ENCODE measurements at places on chromosomes 6 and 20.
A peak's percentile ranks its signal among the peaks of the same experiment; 100 is the strongest.

- DNase-seq, result no peak
Observed at GRCh38 chr6:36399970-36400369, 12.5 kb upstream of the ETV7 start.

GRCh38 chr6:68634726-68635411 lies at the start of gene ADGRB3:
Gene ADGRB3, plus strand, starts transcription at chr6:68635282. Its CDS starts 3,394 bp downstream, at chr6:68638676.
- DNase-seq, result peak; percentile 47

DNA sequence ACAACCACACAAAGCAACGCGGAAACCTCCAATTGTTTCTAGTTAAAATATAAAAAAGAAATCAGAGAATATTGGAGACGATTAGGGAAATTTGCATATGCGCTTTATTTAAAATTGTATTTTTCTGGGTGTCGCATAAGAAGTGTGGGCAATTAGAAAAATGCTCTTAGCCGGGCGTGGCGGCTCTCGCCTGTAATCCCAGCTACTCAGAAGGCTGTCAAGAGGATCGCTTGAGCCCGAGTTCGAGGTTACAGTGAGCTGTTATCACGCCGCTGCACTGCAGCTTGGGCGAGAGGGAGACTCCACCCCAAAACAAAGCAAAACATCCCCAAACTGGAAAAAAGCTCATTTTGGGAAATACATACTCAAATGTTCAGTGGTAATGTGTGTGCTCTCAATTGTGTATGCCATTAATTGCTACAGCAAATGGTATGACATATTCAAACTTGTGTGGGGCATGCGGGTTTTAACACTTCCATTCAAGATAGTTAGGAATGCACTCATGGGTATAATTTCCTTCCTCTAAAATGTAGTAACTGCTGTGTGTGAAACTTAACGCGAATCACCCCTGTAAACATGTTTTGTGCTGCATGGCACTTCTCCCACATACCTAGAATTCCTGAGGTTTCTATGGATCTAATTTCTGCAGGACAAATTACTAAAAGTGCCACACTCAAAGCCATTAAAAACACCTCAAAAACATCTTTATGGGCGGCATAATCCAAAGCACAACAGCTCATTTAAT lies 54.7 kb upstream of the HFE start:
- no peak for DNase-seq

DNA sequence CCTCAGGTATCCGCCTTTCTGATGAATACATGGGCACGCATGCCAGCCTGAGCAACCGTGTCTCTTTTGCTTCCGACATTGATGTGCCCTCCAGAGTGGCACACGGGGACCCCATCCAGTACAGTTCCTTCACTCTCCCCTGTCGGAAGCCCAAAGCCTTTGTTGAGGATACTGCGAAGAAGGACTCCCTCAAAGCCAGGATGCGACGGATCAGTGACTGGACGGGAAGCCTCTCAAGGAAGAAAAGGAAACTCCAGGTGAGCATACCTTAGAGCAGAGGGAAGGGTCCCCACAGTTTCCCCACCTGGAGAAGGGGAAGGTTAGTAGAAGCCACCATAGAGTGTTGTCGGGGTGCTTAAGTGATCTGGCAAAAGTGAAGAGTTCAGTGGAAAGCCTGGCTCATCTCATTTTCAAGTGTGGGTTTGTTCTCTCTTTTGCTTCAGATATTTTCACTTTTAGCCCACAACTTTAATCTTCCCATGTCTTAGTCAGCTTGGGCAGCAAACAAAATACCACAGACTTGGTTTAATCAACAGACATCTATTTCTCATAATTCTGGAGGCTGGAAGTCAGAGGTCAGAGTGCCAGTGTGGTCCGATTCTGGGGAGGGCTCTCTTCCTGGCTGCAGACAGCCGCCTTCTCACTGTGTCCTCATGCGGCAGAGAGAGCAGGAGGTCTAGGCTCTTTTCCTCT lies 133.5 kb upstream of the CLDN20 start:
- no peak for DNase-seq

DNA sequence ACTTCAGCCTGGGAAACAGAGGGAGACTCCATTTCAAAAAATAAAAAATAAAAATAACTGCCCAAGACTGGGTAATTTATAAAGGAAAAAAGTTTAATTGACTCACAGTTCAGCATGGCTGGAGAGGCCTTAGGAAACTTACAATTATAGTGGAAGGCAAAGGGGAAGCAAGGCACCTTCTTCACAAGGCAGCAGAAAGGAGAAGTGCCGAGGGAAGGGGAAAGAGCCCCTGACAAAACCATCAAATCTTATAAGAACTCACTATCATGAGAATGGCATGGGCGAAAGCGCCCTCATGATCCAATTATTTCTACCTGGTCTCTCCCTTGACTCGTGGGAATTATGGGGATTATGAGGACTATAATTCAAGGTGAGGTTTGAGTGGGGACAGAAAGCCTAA lies 95.5 kb upstream of the LGSN start:
- no peak for DNase-seq

- DNase-seq, result no peak
Observed at GRCh38 chr6:96465321-96465903, 56.2 kb upstream of the UFL1 start.
